ENCODE measurements at places on chromosomes 12 and 14.
A peak's percentile ranks its signal among the peaks of the same experiment; 100 is the strongest.

- DNase-seq = no peak
Measured at GRCh38 chr12:93634416-93634815, 42.8 kb upstream of the CRADD start.

DNA sequence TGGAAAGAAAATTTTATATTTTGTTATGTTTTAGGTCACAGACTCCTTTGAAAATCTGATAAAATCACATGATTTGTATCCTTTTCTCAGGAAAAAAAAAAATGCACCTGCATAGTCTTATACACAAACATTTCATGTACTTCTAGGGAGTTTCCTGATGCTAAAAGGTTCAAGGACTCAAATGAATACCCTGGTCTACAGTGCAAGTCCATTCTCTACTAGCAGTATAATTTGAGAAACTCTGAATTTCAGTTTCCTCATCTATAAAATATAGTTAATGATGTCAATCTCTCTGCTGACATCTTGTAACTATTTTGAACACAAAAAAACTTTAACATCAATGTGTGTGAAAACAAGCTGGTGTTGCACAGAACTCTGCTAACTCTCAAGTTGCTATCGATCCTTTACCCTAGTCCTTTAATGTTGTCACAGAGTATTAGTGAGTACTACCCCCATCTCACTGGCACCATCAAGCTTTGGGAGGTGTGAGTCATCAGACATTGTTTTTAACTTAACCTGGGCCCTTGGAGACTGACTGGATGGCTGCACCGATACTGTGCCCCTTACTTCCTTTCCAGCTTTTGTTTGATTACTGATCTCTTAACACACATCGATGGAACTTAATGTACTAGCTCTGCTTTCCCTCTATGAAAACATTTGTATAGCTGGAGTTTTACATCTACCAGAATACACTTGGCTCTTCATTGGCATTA, 251.9 kb upstream of the SOX5 start:
- no peak for DNase-seq

- no peak for DNase-seq
Measured at GRCh38 chr12:116199160-116199706, 78.3 kb downstream of the MED13L start.

GRCh38 chr12:3557791-3558620, 67.0 kb downstream of the PRMT8 start:
- no peak for DNase-seq

- peak; percentile 27 for DNase-seq
Measured at GRCh38 chr12:121400332-121401139, 618 bp downstream of the RNF34 start.

DNA sequence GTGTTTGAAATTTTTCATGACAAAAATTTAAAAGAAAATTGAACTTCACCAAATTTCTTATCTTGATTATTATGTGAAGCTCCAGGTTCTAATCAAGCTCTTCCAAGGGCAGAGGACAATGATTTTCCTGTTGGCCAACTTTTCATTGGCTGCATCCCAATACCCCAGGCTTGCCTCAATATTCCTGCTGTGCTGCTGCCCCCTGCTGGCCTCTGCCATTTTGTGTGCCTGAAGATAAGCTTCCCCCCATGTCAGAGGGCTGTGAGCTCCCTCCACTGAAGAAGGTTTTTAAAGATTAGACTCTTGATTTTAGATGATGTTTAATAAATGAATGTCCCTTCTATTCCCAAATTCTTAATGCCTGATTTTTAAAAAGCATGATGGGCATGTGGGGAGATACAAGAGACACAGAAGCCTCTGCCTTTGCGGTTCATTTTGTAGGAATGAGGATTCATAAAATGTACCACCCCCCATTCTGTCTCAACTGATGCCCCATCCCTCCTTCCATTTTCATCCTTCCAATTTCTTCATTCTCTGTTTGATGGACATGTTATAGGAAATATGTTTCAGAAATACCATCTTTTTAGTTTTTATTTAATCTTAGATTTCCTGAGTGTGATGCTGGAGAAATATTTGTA, 76.7 kb upstream of the RGS6 start:
- DNase-seq = no peak

DNA sequence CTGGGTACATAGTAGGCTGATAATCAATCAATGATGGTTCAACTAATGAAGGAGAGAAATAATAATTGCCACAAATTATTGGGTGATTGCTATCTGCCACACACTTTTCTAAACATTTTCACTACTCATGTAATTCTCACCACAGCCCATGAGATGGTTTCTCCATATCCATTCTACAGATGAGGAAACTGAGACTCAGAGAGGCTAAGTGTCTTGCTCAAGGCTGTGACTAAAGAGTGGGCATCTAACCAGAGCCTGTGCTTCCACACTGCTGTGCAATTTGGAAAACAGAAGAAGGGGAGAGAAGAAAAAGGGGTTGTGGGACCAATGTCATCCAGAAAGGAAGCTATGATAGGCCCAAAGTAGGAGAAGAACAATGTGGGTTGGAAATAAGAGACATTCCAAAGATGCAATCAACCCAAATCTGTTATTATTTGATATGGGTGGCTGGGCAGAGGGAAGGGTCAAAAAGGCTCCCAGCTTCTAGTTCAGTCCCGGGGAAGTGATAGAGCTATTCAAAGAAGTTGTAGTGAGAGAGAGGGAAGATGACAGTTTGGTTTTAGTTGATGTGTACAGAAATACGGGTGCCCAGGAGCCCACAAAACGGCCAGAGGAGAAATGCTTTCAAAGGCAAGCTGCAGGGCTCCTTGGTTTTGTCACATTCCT, 483 bp upstream of the NR1H4 start:
- DNase-seq = no peak

DNA sequence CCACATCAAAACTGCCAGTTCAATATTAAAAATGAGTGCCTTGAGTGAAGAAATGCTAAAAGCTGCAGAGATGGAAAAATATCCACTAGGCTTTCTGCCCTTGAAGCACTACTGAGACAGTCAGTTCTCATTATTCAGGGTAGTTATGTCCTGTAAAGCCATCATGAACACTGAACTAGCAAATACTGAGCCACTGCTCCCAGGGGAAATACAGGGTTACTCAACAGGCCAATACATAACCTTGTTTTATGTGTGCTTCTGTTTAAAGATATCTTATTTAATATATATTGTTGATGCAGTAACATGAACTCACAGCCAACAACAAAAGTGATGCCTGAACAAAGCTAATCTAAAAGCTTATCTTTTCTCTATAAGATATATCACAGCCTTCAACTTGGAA, 3.3 kb downstream of the RAD52 start:
- no peak for DNase-seq

- no peak for DNase-seq
Measured at GRCh38 chr12:122200541-122201175, 2.9 kb upstream of the B3GNT4 start.

DNA sequence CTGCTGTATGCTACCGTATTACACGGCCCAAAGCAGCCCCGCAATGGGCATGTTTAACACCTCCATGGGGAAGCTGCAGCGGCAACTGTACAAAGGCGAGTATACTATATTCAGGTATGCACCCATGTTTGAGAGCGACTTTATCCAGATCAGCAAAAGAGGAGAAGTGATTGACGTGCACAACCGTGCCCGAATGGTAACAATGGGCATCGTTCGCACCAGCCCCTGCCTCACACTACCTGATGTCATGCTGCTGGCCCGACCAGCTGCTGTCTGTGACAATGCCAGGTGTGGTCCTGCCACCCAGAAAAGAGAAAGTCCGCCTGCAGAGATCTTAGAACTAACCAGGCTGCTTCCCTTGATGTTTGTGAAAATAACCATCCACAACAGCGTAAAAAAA, 630 bp downstream of the GARIN6 start:
- DNase-seq = no peak

DNA sequence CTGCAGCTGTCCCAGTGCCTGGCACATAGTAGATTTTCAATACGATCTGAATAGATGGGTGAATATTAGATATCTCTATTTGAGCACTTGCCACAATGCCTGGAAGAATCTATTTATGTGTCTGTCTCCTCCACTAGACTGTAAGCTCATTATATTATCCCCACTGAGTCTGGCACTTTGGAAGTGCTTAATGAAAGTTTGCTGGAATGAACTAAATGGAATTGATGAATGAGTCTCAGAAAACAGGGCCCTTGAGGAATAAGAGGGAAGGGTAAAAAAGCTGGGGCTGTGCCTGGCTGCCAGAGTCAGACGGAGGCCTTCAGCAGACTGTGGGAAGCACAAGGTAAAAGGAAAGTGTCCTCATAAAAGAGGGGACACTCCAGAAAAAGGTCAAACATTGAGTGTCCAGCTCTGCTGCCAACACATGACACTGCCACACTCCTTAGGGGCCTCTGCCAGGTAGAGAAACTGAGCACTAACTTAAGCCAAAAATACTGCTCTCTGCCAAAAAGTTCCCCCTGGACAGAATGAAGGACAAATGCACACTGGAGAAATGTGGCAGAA, 39.3 kb downstream of the GLT8D2 start:
- DNase-seq = no peak

DNA sequence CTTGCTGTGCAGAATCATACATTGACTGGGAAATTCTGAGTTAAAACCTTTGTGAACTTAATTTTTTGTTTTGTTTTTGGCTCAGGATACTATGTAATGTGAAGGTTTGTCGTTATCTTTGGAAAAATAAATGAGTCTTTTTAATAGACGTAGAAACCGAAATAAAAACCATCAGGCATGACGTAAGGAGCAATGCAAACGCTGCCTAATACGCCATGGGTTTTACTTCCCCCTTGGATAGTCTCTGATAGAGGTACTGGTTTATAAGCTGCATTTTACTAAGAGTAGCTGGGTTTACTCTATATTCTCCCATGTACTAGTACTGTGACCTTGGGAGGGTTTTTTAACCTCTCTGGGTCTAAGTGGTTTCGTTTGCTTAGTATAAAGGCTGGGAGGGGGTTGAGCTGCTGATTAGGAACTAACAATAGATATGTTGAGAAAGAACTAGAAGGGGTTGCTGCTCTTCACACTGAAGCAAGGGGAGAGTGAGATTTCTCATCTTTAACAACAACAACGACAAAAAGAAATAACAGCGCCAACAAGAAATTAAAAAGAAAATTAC, 66.8 kb upstream of the SLCO1C1 start:
- no peak for DNase-seq

DNA sequence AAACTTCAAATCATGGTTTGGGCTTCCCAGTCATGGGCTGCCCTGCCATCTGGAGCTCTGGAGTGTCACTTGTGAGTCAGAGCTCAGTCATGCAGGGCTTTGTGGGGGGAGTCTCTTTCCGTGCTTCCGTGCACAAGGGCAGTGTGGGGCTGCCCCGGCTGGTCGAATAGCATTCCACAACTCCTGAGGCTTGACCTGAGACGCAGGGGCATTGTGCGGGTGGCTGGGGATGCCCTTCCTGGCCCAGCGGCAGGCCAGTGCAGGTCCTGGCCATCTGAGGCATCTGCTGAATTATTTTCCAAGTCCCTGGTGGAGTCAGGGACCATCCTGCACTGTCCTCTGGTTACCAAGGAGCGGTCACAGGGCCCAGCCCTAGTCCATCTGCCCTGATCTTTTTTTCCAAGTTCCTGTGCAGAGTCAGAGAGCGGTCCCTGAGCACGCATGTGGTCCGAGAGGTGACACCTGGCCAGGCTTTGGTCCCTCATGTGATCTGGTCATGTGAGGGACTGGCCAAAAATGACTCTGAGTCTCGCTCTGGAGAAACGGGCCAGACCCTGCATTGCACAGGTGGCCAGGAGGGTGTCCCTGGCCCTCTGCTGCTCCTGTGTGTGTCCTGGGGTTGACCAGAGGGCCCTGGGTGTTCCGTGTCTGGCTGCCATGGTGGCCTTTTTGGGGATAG, 167.0 kb upstream of the ALG10B start:
- DNase-seq = no peak

- DNase-seq = no peak
Measured at GRCh38 chr12:47078733-47079467, 521 bp upstream of the PCED1B start.

- no peak for DNase-seq
Measured at GRCh38 chr12:14665354-14666348, 30.7 kb downstream of the GUCY2C start.

Measured in effector memory CD4-positive, alpha-beta T cell (primary cell).